ENCODE measurements at places on chromosomes 5 and 9.
A peak's percentile ranks its signal among the peaks of the same experiment; 100 is the strongest.

GRCh38 chr5:40716000-40716399, 36.3 kb downstream of the PTGER4 start:
- DNase-seq = peak; percentile 38

DNA sequence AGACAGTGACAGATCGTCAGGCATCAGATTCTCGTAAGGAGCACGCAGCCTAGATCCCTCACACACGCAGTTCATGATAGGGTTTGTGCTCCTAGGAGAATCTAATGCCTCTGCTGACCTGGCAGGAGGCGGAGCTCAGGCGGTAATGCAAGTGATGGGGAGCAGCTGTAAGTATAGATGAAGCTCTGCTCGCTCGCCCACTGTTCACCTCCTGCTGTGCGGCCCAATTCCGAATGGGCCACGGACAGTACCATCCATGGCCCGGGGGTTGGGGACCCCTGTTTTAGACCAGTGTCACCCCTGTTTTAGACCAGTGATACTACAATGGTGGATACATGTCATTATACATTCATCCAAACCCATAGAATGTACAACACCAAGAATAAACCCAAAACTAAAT, 4.0 kb upstream of the ARSB start:
- no peak for DNase-seq

DNA sequence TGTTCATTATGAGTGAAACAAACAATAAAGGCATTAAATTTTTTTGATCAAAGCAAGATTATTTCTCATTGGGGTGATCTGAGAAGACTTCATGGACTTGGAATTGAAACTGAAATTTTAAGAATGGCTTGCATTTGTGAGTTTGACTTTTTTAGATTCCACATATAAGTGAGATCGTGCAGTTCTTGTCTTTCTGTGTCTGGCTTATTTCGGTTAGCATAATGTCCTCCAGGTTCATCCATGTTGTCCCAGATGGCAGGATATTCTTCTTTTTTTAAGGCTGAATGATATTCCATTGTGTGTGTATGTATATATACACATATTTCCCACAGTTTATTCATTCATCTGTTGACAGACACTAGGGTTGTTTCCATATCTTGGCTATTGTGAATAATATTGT, 716.5 kb downstream of the PRELID2 start:
- no peak for DNase-seq

GRCh38 chr5:174571662-174572397, 152.6 kb upstream of the MSX2 start:
- peak; percentile 78 for DNase-seq

DNA sequence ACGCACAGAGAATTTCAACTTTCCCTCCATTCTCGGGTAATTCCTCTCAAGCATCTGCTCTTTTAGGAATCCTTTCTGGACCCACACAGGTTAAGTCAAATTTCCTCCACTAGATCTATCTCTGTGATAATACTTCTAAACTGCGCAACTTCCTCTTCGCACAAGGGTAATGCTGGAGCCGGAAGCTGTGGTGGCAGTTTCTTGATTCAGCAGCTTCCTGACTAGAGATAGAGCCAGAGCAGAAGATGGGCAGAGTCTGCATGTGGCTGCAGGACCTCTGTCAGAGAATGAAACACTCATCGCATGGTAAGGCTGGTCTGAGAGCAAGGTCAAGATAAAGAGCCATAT, 11.1 kb upstream of the CDC42SE2 start:
- no peak for DNase-seq

DNA sequence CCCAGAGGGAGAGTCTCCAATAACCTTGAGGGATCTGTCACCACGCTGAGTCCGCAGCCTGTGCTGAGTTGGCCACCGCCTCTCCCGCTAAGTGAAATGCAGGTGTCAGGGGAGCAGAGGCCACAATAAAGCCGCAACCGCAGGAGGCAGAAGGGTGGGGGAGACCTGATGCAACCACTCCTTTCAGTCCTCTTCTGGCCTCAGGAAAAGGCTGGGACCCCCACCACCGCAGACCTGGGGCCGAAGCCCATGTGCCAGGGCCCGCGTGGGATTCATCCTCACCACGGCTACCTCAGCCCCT, 576 bp downstream of the MAP1B start:
- no peak for DNase-seq

DNA sequence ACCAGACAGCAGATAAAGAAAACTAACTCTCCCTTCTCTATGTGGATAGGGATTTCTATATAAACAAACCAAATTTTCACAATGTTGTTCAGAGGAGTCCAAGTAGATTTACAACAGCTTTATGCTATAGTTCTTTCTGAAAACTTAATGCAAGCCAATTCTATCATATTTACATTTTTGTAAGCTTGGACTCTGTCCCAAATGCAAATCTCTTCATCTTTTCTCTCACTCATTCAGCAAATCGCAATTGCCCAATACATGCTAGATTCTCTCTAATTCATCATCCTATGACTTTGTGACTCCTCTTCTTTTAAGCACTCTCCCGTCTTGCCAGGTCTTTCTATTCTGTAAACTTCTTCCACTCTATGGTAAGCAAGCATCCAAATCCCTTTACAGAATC, 39.1 kb upstream of the UGT3A2 start:
- no peak for DNase-seq

DNA sequence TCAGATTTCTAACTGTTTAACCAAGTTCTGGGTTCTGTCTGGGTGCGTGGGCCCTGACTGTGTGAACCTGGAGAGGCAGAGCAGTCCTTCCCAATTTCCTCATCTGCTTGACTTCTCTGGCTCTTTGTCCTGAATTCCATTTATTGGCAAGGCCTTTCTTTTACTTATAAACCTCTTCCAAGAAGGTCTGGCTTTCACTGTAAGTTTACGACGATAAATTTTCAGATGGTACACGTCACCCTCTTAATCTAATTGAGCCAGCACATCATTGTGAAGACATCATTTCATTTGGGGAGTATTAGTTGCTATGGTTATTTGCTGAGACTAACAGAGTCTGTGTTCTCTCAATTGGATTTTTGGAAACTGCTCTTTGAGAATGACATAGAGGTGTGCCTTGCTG, 92.4 kb downstream of the ARHGAP26 start:
- DNase-seq = no peak

DNA sequence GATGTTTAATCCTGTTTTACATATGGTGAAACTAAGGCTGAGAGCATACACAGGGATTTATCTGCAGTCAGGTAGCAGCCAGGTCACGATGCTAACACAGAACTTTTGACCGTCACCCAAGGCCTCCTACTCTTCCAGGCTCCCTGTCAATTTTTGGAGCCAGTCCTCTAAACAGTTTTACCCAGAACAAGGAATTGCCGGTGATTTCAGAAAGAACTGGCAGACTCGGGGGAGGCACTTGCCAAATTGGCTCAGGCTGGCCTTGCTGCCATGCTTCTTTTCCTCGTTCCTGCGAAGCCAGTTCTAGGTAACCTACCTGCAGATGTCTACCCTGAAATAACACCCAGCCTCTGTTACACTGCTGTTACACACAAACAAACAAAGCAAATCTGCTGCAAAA, 21.2 kb downstream of the GRIA1 start:
- DNase-seq = no peak
